ENCODE measurements at places on chromosomes 6 and 20. TPM values are rescaled to one million over a fixed set of nuclear protein-coding genes. Genes with fewer than 3 reads are reported as not detected.

DNA sequence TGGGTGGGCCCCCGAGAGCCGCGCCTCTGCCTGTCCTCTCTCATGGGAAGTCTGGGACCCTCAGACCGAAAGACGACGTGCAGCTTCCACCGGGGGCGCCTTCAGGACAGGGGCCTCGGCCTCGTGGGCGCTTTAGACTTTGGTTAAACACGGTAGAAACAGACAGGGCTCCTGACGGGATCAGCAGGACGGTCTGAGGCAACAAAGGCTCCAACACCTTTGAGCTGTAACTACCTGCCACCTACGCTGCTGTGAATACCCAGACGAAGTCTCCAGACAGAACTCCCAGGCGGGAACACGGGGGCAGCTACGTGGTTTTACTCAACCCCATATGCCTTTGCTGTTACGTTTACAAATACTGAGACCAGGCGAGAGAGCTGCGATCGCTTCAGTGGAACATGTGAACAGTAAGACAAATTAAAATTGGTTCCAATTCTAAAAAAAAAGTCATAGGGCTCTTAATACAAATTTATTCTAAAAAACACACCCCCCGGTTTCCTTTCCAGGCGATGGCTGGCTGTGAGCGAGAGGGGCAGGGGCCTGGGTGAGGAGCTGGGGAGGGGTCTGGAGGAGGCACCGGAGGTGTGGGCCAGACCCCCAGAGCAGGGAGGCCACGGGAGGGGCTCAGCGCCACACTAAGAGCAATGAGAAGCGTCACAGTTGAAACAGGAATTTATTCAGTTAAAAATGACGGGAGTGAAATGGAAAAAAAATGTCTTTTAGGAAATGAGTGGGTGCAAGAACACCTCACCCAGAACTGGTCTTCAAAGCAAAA lies 453.2 kb downstream of the QKI start:
- DNase-seq = no peak

DNA sequence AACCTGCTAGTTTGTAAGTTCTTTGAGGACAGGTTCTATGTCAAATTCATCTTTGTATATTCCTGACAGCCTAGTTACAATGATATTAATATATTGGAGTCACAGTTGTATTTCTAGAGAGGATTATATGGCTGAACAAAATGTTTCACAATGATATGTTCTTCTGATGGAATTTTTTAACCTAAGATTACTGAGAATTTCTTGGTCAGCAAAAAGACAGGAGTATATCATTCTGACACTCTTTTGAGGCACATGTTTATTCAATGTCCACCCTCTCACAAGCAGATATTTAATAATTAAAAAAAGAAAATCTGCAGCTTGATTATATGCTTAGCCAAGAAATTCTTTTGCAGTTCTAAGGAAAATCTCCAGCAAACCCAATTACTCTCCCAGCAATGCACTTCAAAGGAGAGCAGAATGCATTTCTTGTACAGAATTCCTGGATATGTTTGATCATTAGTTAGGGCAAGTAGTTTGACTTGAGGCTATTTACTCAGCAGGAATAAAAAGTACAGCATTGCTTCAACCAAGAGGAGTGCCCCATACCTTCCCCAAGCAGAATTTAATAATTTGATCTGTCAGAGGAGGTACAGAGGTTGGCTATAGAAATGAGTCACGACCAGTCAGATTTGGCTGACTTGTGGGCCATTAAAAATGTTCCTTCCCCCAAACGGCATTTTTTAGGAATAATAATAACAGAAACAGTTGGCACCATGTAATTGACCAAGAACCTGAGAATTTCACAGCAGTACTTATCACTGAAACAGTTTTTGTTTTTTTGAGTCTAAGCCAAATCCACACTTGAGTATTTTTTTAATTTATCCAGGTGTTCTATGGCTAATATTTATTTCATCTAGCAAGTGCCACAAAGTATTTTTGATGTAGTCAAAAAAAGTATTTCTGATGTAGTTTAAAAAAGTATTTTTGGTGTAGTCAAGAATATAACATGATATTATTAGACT lies 508.1 kb upstream of the FLRT3 start:
- DNase-seq = no peak

The RIPOR2 gene
- total RNA-seq = 111 TPM

- DNase-seq = no peak
Observed at GRCh38 chr6:129902681-129903080, 41.6 kb upstream of the TMEM244 start.

- DNase-seq = no peak
Observed at GRCh38 chr6:64988148-64988547, 718.9 kb downstream of the EYS start.

- no peak for DNase-seq
Observed at GRCh38 chr6:138544501-138544900, 45.2 kb upstream of the NHSL1 start.

The TRIM10 gene
- 0.25 TPM for total RNA-seq
